ENCODE measurements at places on chromosomes 2 and 18.

GRCh38 chr2:96538487-96539214, 2.1 kb downstream of the ARID5A start:
- DNase-seq = peak; percentile 84

- DNase-seq = no peak
These were observed 41.9 kb downstream of the TMEM247 start for GRCh38 chr2:46521215-46521683.

- DNase-seq = peak; percentile 78
These were observed 3.7 kb upstream of the BCL2L11 start for GRCh38 chr2:111116843-111117597.

GRCh38 chr2:223560749-223561435, 41.3 kb downstream of the SCG2 start:
- DNase-seq = no peak

GRCh38 chr2:29009711-29010677, 28.9 kb downstream of the TOGARAM2 start:
- no peak for DNase-seq

DNA sequence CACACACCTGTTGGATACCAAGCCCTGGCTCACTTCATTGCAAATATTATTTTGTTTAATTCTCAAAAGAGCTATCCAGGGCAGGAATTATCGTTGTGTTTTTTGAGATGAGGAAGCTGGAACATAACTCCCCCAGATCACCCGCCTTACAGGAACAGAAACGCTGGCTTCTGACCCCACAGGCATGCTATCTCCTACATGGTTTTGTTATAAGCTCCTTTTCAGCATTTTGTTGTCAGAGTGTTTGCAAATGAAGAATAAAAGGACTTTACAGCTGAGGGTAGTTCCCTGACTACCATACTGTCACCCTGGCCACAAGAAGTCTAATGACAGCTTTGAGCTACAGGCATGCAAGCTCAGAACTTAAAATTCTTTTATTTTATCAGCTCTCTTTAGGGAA, 62.0 kb upstream of the MRPS9 start:
- DNase-seq = no peak

DNA sequence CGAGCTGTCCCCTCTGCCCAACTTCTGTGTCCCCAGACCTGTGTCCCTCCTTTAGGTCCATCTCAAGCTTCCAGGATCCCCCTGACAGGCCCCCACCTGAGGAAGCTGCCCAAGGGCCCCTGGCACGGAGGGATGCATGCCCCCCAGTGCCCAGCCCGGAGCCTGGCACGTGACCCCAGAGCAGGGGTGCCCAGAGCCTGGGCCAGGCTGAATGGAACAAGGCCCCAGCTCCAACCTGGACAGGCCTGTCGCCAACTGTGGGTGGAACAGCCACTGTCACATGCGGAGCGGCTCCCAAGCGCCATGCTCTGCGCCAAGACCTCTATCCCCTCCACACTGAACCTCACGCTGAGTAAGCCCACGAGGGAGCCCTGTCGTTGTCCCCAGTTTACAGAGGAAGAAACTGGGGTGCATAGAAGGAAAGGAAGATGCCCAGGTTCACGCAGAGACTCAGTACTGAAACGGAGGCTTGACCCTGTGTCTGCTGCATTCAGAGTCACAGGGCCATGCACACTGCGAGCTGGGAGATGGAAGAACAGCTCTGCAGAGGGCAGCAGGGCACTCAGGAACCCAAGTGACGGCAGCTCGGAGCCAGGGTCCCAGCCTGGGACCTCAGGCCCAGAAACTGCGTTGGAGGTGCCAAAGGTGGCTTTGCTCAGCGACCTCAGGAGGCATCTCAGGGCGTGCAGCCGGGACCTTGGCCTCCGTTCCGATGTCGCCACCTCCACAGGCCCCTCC, 5.5 kb upstream of the ECEL1 start:
- DNase-seq = no peak

DNA sequence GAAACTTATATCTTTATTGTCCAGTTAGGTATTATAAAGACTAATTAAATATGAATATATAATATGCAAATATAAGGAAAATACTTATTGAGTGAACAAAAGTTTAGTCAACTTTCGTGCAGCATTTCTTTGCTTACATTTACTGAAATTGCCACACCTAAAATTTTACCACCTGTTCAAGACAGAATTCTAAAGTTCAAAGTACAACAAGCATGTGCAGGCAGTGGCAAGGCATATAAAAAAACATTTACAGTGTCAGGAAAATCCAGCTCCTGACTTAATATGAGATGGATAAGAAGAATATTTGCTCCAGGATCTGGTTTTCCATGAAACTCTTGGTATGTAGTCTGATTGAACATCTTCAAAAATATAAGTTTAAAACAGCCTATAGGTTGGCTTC, 4.8 kb downstream of the ITPRID2 start:
- no peak for DNase-seq

DNA sequence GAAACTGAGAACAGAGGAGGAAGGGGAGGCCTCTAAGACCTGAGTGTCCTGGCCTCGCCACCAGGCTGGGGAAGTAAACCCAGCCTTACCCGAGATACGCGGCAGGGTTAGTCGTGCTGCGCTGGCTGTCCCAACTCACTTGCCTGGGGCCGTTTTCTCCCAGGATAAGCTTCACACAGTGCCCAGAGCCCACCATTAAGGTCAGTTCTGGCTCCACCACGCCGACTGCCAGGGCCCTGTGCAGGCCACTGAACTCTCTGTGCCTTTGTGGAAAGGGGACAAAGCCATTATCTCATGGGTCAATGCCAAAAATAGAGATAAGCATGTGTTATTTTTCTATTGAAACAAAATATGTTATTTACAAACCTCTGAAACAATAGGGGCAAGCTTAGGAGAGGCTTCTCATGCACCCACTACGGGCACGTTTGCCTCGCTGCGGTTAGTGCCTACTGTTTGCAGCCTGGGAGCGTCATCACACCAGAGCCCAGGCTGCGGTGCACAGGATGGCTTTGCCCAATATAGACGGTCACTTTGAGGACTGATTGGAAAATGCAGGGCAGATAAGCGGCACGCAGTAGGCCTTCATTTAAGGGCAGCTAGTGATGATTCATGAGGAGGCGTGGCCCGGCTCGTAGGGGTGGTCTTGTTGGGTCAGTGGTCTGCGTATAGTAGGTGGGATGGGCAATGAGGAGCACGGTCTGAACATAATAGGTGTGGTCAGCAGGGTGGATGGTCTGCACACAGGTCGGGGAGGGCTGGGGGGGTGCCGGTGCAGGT, 242.1 kb downstream of the GLI2 start:
- DNase-seq = no peak

DNA sequence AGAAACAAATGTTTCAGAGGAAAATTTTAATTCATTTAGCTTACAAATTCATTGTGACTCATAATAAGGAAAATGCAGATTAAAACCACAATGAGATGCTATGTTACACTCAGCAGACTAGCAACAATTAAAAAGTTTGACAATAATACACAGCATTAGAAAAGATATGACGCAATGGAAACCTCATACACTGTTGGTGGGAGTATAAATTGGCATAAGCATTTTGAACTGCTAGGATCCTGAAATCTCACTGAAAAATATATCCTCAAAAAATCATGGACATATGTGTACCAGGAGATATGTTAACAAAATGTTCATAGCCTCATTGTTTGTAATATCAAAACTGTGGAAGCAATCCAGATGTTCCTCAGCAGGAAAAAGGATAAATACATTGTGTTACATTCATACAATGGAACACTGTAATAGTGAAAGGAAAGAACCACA, 13.7 kb downstream of the CALCRL start:
- DNase-seq = no peak

DNA sequence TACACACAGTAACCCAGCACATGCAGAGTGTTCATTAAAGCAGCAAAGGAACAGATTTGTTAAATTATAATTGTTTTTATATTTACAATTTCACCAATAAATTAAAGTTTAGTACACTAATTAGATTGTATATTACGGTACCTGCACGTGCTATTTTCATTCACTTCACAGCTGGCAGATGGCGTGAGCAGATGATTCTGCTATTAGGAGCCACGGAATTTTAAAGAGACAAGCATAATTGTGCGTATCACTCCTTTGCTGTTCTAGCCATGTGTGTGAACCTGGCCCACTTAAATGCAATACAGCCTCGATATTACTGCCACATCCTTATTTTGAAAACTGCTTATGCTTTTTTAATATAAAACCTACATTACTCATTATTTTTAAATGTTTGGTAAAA, 332.8 kb upstream of the SOX11 start:
- no peak for DNase-seq

DNA sequence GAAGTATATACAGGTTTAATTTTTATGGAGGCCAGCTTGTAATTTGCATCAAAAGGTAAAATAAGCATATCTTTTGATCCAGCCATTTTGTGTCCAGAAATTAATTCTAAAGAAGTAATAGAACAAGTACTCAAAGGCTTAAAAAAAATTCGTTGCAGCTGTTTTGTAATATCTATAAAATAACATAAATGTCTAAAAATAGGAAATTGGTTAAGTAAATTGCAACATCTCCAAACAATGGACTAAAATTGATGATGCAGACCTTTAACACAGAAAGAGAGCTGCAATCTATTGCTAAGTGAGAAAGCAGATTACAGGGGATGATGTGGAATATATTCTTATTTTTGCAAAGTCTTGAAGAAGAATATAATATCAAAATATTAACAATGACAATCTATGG, 19.4 kb downstream of the AAK1 start:
- no peak for DNase-seq

GRCh38 chr18:48915626-48916425, 34.9 kb downstream of the SMAD7 start:
- no peak for DNase-seq

DNA sequence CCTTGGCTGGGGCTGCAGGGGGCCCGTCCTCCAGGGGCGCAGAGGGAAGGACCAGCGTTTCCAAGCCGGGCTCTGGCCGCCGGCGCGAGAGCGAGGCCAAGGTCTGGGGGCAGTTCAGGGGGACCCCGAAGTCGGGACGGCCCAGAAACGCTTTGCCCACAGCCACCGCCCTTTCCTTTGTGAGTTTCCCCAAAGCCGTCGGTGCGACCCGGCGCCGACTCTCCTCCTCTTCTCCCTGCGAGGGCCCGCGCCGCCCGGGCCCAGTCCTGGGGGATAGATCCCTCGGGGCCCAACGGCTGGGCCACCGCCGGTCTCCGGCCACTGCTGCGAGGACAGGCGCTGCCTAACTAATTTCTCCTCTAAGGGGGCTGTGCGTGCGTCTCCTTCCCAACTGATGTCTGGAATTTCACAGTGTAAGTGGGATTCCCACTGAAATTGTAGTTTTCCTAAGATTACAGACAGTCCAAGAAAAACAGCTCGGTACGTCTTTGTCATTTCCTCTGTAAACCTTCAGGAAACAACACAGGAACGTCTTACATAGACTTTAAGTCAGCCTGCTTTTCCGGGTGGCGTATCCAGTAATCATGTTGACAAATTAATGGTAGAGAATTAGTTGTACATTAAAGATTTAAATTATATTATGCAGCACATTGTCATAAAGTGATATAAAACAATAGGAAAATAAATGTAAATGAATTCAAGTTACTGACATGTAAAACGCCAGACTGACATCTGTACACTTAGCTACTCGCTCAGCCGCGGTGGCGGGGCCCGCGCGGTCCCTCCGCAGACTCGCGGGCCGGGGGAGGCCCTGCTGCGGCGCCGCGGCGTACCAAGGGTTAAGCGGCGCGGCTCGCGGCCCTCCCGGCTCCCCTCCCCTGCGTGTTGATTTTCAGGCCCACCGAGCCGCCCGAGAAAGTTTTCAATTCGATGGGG, 139.4 kb upstream of the SIX3 start:
- no peak for DNase-seq

GRCh38 chr18:78099979-78100588, 850.4 kb downstream of the GALR1 start:
- DNase-seq = no peak

DNA sequence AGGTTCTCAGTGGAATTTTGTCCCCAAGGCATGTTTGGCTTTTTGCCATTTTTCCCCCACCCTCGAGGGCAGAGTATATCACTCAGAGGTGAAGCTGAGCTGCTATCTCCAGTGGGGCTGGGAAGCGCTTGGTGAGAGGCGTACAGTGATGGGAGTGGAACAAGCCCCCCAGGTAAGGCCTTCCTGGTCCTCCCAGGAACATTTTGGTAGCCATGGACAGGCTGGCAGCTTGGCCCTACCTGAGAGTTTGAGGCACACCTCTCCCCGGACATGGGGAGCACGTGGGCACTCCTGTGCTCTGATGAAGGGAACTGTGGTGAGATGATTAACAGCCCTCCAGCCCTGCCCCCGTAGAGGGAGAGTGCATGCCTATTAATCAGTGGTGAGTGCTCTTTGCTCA, 99.3 kb downstream of the C1QL2 start:
- no peak for DNase-seq

DNA sequence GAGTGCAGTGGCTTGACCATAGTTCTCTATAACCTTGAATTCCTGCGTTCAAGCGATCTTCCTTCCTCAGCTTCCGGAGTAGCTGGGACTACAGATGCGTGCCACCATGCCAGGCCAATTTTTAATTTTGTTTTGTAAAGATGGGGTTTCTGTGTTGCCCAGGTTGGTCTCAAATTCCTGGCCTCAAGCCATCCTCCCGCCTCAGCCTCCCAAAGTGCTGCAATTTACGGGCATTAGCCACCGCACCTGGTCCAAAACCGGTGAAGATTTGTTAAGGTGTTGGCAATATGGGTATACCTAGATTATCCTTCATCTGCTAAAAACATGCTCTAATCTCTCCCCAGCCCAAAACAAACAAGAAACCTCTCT, 1.3 kb upstream of the EIF2AK3 start:
- DNase-seq = no peak

GRCh38 chr18:57023275-57023882, 123.5 kb upstream of the BOD1L2 start:
- DNase-seq = no peak

DNA sequence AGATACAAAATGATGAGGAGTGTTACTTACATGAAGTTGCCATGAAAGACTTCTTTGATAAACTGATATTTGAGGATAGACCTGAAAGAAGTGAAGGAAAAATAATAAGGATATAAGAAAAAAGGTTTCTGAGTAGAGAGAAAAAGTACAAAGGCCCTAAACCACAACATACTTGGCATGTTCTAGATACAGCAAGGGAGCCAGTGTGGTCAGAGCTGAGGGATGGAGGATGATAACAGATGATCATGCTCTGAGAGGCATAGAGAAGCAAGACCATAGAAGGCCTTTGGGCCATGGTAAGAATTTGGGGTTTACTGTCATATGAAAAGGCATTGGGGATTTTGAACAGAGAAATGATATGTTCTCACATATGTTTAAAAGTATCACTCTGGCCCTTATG, 424.1 kb upstream of the CHST9 start:
- DNase-seq = no peak

- no peak for DNase-seq
These were observed 80.1 kb upstream of the ARL5A start for GRCh38 chr2:151908204-151908882.

- DNase-seq = no peak
These were observed 72.4 kb downstream of the ZNF521 start for GRCh38 chr18:25279556-25279955.

GRCh38 chr2:63701406-63701805, 112.6 kb downstream of the MDH1 start:
- no peak for DNase-seq

DNA sequence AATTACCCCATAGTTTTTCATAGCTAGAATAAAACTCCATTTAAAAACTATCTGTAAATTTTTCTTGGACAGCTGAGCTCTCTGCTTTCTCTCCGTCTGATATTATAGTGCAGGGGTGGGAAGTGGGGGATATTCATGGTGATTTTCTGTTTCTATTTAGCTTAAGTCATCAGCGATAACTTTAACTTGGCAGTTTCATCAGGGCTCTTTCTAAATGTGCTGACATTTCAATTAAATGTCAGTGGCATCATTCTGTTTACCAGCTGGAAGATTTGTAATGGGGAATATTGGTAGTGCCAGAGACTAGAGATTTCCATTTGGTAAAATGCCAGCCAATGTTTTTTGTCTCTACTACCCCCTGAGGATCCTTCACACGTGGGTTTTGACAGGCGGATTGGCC, 53.5 kb upstream of the CAPN13 start:
- DNase-seq = no peak
